ENCODE measurements at places on chromosomes 3 and 15. TPM values are rescaled to one million over a fixed set of nuclear protein-coding genes. Genes with fewer than 3 reads are reported as not detected.
A peak's percentile ranks its signal among the peaks of the same experiment; 100 is the strongest.

VILL gene
- polyA plus RNA-seq: 73.7 TPM

PYGO1 gene
- polyA plus RNA-seq: 5.0 TPM

HYAL1 gene
- polyA plus RNA-seq: 2.1 TPM

NLGN1 gene
- polyA plus RNA-seq: 3.6 TPM

ANKRD34C gene
- polyA plus RNA-seq: not detected

ITIH1 gene
- 1.6 TPM for polyA plus RNA-seq

DPPA2 gene
- 0.03 TPM for polyA plus RNA-seq

CHRM5 gene
- polyA plus RNA-seq: 0.48 TPM

IL12A gene
- 2.8 TPM for polyA plus RNA-seq

- DNase-seq: no peak
Measured at GRCh38 chr15:49031804-49032203, 14.4 kb downstream of the SECISBP2L start.

DNA sequence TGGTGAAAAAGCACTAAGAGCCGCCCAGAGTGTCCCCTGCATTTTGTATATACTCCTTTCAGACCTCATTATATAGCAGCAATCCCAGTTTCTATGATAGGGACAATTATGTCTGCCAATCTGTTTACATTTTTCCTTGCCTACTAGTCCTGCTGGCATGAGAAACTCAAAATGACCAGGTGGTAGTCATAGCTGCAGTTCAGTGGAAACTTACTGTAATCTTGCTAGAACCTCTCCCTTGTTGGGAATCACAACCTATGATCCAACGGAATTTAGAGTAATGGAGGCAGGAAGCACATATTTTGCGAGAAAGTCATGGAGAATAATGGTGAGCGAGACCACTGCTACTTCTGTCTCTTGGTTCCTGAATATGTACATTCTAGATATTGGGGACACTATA, 28.6 kb upstream of the MINAR1 start:
- no peak for DNase-seq

DNA sequence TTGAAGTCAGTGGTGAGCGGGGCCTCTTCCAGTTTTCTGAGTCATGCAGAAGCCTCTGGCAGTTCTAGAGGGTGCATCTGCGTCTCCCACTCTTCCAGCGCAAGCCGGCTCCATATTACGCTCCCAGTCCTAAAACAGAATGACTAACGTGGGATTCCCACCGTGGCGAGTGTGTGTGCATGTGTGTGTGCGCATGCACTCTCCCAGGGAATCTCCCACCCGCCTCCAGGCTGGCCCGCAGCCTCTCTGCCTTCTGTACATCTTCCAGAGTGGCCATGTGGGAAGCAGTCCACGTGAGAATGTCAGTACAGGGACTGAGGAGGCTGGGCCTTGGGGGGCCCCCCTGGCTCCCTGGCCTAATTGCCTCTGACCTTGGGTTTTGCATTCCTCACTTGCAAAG, 87.7 kb downstream of the LSM3 start:
- DNase-seq: no peak

- DNase-seq: no peak
Measured at GRCh38 chr3:133487204-133487603, 86.3 kb upstream of the CDV3 start.

- peak; percentile 77 for DNase-seq
Measured at GRCh38 chr15:73052653-73053397, 562 bp downstream of the NEO1 start.

DNA sequence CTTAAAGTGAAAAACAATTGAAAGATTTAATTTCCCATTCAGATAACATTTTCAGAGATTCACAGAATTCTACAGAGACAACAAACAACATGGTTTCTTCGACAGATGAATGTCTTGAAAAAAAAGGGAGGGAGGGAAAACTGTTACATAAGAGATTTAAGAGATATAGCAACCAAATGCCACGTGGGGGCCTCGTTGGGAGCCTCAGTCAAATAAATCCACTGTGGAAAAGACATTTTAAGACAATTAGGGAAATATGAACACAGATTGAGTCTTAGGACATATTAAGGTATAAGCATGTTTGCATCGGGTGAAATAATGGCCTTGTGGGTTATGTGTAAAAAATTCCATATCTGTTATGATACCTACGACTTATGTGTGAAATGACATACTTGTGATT, 5.0 kb upstream of the PRRT3 start:
- DNase-seq: no peak

- no peak for DNase-seq
Measured at GRCh38 chr3:127915937-127916493, 983 bp downstream of the KBTBD12 start.

DNA sequence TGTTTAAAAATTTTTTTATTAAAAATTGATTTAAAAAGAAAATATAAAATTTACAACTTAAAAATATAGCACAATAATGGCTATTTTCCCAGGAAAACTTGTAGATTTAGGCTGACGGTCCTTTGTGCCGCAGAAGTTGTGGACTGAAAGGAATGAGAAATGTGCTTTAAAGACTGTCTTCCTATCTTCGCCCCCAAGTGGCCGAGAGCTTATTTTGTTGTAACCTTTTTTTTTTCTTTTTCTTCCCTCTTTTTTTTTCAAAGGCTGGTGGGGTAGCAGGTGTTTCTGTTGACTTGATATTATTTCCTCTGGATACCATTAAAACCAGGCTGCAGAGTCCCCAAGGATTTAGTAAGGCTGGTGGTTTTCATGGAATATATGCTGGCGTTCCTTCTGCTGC, 15.5 kb downstream of the SLC25A26 start:
- DNase-seq: no peak

DNA sequence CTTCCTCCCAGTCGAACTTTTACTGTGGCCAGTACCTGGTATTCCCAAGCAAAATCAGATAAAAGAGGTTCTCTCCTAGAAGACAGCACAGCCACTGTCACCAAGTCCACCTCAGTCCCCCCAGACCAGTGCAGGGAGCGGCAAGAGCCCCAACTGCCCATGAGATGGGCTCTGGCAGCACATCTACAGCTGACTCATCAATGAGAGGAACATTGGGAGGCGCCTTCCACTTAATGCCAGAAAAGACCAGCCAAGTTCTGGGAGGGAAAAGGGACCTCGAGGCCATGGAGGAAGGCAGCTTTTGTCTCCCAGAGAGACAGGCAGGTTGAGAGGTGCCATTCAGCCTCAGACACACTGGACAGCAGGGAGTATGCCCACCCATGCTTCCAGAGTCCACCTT, 28.2 kb downstream of the POC1A start:
- DNase-seq: no peak

GRCh38 chr3:48562367-48563095, 1.1 kb downstream of the UCN2 start:
- no peak for DNase-seq

DNA sequence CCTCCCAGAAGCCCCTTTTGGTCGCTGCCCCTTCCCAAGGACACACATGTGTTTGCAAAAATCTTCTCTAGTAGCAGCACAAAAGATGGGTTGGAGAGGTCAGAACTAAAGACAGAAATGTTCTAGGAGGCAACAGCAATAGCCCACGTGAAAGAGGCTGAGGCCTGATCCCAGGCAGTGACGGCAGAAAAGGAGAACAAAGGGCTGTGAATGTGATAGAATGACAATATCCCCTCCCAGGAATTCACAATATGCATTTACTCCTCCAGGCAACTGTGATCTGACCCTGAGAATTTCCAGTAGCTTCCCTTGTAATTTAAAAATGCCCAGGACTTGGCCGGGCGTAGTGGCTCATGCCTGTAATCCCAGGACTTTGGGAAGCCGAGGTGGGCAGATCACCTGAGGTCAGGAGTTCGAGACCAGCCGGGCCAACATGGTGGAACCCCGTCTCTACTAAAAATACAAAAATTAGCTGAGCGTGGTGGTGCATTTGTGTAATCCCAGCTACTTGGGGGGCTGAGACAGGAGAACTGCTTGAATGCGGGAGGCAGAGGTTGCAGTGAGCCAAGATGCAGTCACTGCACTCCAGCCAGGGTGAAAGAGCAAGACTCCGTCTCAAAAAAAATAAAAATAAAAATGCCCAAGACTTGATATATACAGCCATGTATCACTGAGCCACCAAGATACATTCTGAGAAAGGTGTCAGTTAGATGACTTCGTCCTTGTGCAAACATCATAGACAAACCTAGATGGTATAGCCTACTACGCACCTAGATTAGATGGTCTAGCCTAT, 43.6 kb upstream of the PIAS1 start:
- DNase-seq: no peak

DNA sequence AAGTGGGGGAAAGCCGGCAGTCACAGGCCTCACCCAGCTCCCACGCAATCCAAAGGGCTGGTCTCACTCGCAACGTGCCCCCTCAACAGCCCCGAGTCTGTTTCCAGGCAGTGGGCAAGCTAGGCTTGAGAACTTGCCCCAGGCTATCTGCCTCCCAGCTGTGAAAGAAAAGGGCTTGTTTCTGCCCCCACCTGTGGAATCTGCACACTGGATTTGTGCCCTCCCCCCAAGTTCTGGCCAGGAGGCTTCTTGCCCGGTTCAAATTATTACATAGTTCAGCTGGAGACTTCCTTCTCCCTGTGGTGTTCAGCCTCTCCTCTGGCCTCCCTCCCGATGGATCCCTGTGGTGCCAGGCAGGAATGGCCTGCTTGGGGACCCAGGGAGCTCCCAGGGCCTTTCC, 283.9 kb upstream of the LYSMD4 start:
- no peak for DNase-seq

DNA sequence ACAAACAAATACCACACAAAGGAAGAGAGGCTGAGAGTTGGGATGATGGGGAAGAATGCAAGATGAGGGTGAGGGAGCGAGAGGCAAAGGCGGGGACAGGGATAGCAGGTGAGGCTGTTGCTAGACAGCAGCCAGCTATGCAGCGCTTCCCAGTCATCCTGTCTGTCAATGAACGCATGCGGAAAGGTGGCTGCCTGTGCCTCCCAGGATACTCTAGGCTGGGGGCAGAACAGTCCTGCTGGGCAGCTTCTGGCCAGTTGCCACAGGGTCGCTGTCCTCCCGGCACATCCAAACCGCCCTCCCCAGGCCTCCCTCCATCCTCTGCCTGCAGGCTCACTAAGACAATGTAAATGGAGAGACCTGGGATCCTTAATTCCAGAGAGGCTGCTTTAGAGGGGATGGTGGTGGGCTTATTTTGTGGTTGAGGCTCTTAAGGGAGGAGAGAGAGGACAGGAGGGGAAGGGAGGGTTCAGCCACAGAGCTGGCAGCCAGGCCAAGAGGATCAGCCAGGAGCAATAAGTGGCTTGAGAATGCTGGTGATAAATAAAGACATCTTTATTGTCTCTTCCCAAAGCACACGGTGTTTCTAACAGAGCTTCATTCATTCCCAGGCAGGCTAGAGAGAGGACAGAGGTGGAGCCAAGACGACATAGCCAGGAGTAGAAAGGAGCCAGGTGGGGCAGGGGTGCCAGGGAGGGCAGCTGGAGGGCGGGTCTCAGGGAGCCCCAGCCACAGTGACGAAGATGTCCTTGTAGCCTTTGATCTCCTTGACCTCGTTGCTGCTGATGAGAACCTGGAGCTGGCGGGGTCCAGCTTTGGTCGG, 9.2 kb upstream of the TGM5 start:
- DNase-seq: no peak

GRCh38 chr15:98682992-98683701, 34.8 kb downstream of the IGF1R start:
- DNase-seq: no peak

GRCh38 chr3:111861391-111861790, 2.3 kb downstream of the PHLDB2 start:
- DNase-seq: no peak

DNA sequence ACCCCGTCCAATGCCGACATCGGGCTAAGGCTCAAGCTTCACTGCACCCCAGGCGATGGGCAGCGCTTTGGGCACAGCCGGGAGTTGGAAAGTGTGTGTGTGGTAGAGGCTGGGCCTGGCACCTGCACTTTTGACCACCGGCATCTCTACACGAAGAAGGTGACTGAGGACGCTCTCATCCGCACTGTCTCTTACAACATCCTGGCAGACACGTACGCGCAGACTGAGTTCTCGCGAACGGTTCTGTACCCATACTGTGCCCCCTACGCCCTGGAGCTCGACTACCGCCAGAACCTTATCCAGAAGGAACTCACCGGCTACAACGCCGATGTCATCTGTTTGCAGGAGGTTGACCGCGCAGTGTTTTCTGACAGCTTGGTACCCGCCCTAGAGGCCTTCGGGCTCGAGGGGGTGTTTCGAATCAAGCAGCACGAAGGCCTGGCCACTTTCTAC, 1.0 kb downstream of the PDE12 start:
- DNase-seq: peak; percentile 65
